ENCODE measurements at places on chromosomes 7 and 10.

GRCh38 chr7:71659622-71660021 is 527.7 kb downstream of the GALNT17 start:
- DNase-seq = no peak

- DNase-seq = no peak
Observed at GRCh38 chr7:121355574-121355973, 26.8 kb downstream of the WNT16 start.

DNA sequence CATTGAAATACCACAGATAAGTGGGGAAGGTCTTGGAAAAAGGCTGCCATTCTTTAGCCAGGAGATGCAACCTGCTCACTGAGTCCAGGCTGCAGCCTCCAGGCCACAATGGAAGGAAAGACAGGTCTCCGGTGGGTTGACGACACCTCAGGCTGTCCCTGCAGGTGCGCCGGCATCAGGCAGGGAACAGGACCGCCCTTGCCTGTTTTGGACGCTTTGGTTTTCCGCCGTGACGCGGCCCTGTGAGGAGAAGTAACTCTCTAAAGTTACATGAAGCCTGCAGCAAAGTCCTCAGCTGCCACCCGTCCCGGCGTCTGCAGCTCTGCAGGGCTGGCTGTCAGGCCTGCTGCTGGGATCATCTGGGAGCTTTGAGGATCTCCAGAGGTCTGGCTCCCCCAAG is 147.0 kb downstream of the WDR37 start:
- no peak for DNase-seq

GRCh38 chr7:21169667-21170580 is 258.0 kb upstream of the SP4 start:
- no peak for DNase-seq

GRCh38 chr7:159098424-159098786 is 46.3 kb downstream of the VIPR2 start:
- DNase-seq = no peak

GRCh38 chr7:150317748-150318444 is 5.3 kb upstream of the LRRC61 start:
- peak; percentile 20 for DNase-seq

DNA sequence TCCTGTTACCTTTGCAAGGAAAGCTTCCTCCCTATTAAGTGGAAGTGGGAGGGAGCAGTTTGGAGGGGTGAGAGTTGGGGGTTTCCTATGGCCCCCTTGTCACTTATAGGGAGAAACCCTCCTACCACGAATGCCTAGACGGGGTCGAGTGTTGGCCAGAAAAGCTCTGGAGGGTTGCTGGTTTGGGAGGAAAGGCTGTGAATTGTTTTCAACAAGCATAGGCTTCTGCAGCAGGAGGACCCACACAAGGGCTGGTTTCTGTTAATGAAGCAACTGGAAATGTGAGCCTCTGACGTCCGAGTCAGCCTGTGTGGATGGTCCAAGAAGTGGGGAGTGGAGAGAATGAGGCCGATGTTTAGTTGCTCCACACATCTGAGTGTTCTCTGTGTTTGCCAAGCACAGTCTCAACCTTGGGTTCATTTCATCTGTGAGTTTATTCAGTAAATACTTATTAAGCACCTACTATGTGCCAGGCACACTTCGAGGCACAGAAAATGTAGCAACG is 37.3 kb upstream of the LEP start:
- peak; percentile 6 for DNase-seq

GRCh38 chr10:116178086-116178605 is 94.9 kb downstream of the GFRA1 start:
- DNase-seq = no peak

DNA sequence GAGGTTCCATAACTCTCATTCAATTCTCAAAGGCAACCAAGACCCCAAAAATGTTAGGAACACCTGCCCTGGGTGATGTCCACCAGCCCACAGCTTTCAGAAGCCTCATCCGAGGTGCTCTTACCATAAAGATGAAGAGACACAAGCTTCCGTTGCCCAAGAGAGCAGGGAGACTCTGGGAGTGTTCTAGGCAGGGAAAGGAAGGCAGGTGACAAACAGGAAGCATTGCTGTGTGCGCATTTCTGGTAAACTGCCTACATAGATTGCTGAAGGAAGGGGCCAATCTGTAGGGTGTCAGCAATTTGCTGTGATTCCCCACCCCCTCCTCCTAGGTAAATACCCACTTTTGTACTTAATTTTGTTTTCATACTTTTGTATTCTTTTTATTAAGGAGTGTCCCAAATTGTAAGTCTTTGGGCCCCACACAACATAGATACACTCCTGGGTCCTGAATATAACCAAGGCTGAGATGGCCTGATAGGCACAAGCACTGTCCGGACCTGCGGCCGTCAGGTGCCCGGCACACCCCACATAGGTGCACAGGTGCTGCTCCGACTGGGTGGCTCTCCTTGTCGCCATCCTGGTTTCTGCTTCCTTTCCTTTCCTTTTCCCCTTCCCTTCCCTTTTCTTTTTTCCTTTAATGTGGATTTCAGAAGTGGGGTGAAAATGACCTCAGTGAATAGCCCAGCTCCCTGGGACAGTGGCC is 51.4 kb upstream of the SMNDC1 start:
- no peak for DNase-seq

- DNase-seq = peak; percentile 60
Observed at GRCh38 chr7:28293527-28293835, 112.9 kb upstream of the JAZF1 start.

DNA sequence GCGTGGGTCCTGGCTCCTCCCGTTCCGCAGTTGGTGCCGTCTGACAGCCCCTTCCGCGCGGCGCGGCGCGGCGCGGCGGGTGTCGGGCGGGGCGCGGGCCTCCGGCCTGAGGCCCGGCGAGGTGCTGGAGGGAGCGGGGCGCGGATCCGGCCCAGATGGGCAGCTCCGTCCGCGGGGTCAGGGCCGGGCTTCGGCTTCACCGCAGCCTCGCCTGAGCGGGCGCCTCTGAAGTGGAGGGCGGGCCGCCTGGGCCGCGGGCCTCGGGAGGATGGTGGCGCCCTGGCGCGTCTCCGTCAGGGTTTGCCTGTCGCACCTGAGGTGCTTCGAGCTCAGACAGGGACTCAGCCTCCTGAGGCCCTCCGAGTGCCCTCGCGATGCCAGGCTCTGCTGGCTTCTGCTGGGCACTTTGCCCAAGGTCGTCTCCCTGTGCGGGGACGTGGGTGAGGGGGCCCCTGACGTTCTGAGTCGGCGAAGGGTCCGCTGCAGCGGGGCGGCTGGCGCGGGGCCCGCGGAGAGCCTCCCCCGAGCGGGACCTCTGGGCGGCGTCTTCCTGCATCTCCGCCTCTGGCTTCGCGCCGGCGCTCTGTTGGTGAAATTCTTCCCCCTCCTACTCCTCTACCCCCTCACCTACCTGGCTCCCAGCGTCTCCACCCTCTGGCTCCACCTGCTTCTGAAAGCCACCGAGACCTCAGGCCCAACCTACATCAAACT is 473 bp downstream of the ADCK2 start:
- no peak for DNase-seq

DNA sequence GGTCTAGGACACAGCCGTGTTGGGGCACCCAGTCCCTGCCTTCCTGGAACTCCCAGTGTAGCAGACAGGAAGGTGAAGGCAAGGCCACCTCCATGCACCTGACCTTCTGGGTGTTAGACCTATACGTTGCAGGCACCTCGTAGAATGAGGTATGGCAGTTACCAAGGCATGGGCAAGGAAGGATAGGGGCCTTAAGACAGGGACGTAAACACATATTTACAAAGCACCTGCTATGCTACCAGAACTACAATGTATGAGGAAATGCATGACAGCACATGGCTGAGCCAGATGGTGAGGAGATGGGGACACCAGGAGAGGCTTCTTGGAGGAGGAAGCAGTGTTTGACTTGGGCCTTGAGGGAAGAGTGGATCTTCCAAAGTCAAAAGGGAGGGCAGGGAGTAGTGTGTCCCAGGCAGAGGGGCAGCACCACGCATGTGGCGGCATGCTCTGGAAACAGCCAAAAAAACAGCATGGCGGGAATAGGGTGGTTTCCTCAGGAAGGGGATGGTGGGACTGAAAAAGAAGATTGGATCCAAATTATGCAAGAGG is 231.2 kb downstream of the FANK1 start:
- DNase-seq = no peak

DNA sequence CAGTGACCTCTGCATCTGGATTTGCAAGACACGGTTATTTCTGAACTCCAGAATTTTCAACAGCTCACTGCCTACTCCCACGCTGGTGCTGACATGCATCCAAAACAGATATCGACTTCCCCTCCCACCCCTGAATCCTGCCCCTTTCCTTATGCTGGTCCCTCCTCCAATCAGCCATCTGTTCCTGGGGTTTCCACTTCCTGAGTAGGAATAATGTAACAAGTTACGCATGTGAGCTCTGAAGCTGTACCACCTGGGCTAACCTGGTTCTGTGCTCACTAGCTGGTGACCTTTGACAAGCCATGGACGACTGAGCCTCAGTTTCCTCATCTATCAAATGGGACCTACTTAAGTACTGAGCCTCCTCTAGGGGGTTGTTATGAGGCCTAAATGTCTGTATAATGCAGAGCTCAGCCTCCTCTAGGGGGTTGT is 1.7 kb upstream of the NCAPG2 start:
- no peak for DNase-seq

DNA sequence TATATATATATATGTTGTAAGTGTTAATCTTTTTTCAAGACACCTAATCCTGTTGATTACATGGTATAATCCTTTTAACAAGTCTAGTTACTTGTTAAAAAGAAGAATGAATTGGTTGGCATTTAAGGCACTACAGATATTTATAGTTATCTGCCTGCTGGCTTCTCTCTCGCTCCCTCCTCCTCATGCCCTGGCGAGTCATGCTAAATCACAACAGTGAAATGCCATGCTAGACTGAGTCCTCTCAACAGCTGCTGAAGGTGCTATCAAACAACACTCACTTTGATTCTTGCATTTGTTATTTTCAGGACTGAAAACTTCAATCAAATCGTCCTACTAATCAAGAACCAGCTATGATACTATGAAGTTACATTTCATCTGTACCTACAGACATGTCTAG is 15.4 kb downstream of the NRAP start:
- DNase-seq = no peak

- DNase-seq = peak; percentile 89
Observed at GRCh38 chr7:47578579-47579270, 3.2 kb downstream of the TNS3 start.

DNA sequence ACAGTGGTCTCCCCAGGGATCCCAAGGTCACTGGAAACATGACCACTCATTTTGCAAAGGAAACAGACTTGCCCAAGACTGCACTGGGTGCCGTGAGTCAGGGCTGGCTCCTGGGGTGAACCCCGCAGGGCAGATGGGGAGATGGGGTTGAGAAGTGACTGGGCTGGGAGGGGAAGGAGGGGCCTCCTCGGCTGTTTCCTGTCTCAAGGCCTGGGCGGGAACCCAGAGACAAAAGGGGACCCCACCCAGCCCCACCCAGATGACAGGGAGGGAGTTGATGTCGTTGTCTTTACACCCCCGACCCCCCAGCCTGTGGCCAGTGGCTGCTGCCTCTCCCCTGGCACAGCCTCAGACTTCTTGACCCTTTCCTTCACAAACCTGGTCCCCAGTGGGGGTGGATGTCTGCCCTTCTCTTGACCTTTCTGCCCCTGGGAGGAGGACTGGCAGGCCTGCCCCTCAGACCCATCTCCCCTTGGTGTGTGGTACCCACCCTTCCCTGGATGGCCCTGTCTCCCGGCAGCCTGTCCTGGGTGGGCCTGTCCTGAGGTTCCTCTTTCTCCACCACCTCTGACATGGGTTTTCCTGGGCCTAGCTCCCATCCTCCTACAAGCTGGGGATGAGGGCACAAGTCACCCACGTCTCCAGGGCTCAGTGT is 1.4 kb downstream of the MYO1G start:
- no peak for DNase-seq

- no peak for DNase-seq
Observed at GRCh38 chr7:14218338-14218737, 228.9 kb upstream of the ETV1 start.

- peak; percentile 61 for DNase-seq
Observed at GRCh38 chr10:112986544-112987190, 36.6 kb downstream of the TCF7L2 start.

- DNase-seq = no peak
Observed at GRCh38 chr7:152704796-152705384, 28.9 kb upstream of the XRCC2 start.

DNA sequence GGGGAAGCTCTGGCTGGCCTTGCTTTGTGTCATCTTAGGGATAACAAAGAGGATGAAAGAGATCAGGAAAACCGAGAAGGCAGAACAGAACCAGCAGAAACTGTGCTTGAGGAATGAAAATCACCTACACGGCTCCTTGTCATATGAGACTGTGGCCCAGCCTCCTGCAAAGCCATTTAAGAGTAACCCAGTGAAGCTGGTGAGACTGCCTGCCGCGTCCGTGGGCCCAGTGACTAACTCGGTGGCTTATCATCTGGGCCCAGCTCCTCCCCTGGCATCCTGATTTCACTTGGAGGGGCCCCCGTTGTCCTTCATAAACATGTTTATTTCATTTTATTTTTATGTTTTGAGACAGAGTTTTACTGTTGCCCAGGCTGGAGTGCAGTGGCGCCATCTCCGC is 30.7 kb downstream of the HTRA1 start:
- DNase-seq = no peak

GRCh38 chr10:71812016-71812912 is 38.8 kb downstream of the PSAP start:
- peak; percentile 32 for DNase-seq

- DNase-seq = no peak
Observed at GRCh38 chr7:127840226-127840951, 188.4 kb downstream of the SND1 start.

GRCh38 chr10:13502380-13502779 is 26.4 kb downstream of the BEND7 start:
- DNase-seq = no peak

DNA sequence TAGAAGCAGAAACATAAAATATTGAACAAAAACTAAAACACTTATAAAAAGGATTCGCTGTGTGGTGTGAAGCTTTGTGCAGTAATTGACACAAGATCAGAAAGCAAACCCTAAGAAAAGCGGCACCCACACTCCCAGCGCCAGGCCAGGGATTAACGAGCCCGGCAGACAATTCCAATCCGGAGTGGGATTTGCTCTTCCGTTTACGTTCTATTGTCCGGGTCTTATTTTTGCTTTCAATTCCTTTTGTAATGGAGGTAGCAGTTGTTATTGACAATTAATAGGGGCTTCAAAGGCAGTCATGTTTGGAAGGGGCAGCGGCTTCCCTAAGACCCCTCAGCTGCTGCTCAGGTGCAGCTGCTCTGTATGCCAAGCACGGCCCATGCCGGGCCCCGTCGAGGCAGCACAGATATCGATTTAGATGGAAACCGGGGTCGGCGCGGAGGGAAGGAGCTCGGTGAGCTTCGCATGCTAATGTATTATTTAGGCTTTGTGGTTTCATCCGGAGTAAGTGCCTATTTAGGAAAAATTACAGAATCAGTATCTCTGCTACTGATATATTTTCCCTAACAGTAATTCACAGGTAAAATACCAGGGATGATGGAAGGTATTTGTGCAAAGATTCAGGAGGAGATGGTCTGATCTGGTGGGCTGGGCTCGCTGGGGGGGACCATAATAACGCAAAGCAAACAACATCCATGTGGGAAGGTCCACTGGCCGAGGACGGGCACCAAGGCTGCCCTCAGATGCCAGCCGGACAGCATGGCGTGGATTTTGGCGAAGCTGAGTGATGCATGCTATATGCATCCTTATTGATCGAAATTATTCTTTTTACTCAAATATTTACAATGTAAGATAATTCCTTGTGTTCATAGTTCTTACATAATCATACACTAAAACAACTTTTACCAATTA is 561.7 kb downstream of the PTPRN2 start:
- DNase-seq = no peak

All from fibroblast of skin of right quadriceps (primary cell).